ENCODE measurements at places on chromosomes 5 and 9. TPM values are rescaled to one million over a fixed set of nuclear protein-coding genes. Genes with fewer than 3 reads are reported as not detected.

- no peak overlapping the region for H3K27ac ChIP-seq
- H3K36me3 ChIP-seq, result no peaks in the 10 kb centered on the region
- no peaks in the 10 kb centered on the region for H3K4me1 ChIP-seq
Observed at GRCh38 chr5:131944702-131945550, 537 bp downstream of the MEIKIN start.

The DOLPP1 gene
- total RNA-seq, result 24.4 TPM

The HSPB3 gene
- 32.5 TPM for total RNA-seq

DNA sequence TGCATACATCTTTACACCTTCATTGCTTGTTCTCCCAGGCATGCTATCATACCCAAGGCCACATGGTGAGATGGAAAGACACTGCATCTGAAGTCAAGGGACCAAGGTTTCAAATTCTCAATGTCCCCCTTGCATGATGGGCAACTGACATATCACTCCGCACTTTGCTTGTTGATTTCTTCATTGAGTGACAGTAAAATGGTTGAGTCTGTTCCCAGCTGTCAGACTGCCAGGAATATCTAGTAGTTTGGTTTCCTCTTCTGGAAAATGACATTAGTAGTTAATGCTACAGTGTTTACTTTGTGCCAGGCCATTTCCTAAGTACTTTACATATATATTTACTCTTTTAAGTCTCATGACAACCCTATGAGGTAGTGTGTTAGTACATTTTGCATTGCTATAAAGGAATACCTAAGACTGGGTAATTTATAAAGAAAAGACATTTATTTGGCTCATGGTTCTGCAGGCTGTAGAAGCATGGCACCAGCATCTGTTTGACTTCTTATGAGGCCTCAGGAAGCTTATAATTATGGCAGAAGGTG lies 114.4 kb downstream of the PCSK1 start:
- no peaks in the 10 kb centered on the region for H3K36me3 ChIP-seq
- H3K27me3 ChIP-seq, result no peaks in the 10 kb centered on the region
- H3K4me1 ChIP-seq, result no peaks in the 10 kb centered on the region
- no peak overlapping the region for H3K4me3 ChIP-seq
- no peak for DNase-seq
- no peak overlapping the region for H3K27ac ChIP-seq

- no peak overlapping the region for H3K27ac ChIP-seq
- no peaks in the 10 kb centered on the region for H3K4me1 ChIP-seq
- no peaks in the 10 kb centered on the region for H3K27me3 ChIP-seq
- no peak overlapping the region for H3K4me3 ChIP-seq
- no peaks in the 10 kb centered on the region for H3K36me3 ChIP-seq
- DNase-seq, result no peak
Observed at GRCh38 chr5:153700940-153701339, 210.5 kb downstream of the GRIA1 start.

DNA sequence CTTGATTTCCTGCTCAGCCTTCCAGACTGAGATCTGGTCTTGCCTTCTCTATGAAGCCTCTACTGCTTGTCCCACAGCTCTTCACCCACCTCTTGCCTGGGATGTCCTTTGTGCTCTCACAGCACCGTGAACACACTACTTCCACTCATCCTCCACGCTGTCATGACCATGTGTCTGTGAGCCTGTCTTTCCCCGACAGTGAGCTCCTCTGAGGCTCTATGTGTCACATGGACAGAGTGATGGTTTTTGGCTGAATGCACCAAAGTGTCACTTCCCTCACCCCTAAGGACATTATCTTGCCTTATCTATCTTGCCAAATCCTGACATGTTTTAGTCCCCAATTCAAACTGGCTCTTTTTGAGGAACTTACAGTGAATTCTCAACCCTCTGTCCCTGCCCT lies 11.3 kb downstream of the PHYKPL start:
- H3K4me3 ChIP-seq, result no peak overlapping the region
- no peaks in the 10 kb centered on the region for H3K4me1 ChIP-seq
- peaks cover 86% of the 10 kb centered on the region for H3K36me3 ChIP-seq
- H3K27ac ChIP-seq, result no peak overlapping the region
- H3K27me3 ChIP-seq, result no peaks in the 10 kb centered on the region

DNA sequence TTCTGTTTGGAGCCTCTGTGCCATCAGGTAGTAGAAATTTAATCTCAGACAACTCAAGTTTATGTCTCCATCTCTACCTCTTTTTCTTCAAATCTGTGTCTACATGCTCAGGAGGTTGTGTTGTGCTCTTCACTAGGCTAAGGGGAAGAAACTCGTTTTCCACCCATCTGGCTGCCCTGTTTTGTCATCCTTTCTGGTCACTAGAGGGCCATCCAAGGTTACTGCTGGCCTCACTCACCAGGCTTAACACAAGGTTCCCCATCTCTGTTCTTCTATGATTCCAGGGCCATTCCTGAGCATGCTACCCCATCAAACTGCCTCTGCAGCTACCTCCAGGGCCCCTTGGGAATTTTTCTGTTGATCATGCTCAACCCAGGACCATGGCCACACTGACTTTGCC lies 213.3 kb upstream of the FBXL7 start:
- no peaks in the 10 kb centered on the region for H3K4me1 ChIP-seq
- DNase-seq, result no peak
- no peaks in the 10 kb centered on the region for H3K36me3 ChIP-seq

The TYRP1 gene
- total RNA-seq, result 2.5 TPM

The SPATA31D4 gene
- total RNA-seq, result not detected

DNA sequence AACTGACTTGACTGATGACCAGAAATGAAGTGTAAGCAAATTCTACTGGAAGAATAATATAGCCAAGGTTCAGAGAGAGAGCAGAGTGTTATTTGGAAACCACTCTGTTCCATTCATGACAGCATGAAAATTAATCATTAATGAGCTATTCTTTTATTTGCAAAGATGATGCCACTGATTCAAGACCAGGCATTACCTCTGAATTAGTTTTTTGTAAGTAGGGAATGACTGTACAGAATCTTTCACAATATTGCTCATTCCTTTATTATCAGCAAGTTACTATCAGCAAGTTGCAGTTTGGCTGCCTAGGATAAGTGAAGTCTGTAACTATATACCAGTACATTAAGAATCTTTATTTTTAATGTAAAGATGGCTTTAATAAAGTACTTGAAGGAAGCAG lies 75.1 kb upstream of the RGMB start:
- no peaks in the 10 kb centered on the region for H3K27me3 ChIP-seq
- no peaks in the 10 kb centered on the region for H3K36me3 ChIP-seq
- no peak overlapping the region for H3K27ac ChIP-seq
- no peaks in the 10 kb centered on the region for H3K4me1 ChIP-seq
- no peak overlapping the region for H3K4me3 ChIP-seq

- no peak overlapping the region for H3K27ac ChIP-seq
- H3K4me1 ChIP-seq, result no peaks in the 10 kb centered on the region
- DNase-seq, result no peak
- no peaks in the 10 kb centered on the region for H3K27me3 ChIP-seq
- H3K4me3 ChIP-seq, result no peak overlapping the region
Observed at GRCh38 chr5:54148858-54149257, 161.5 kb downstream of the ARL15 start.

The PCDHGA10 gene
- 1.2 TPM for total RNA-seq

The SPINK13 gene
- not detected for total RNA-seq

The GCNT4 gene
- 5.1 TPM for total RNA-seq

The PFN3 gene
- not detected for total RNA-seq

The DNAI1 gene
- not detected for total RNA-seq

The BRINP1 gene
- total RNA-seq, result not detected

DNA sequence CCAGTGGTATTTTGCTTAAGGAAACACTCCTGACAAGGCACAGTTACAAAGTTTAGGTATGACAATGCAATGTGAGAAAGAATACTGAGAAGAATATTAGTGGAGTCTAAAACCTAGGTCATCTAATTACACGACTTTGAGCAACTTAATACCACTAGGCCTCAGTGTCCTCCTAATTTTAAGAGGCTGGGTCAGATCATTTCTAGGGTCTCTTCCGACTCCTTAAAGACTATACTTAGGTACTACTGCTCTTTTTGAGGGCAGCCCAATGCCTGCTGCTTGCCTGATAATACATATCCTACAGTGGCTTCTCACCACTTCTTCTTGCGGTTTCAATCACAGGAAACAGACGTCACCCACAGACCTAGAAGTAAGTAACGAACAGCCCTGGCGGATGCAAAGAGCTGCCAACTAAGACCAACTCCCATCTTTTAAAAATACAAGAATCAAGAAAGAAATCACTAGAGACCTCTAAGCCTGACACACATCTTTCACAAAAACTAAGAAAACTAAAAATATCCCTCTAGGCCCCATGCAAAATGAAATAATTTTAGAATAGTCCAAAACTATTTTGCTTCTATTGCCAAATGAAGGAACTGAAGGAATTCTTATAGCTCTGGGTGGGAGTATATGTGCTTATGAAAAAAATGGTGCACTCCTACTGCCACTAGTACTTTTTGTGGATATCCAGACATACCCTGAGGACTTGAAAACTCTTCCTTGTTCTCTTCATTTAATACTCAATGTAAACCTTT lies 13.1 kb downstream of the DIAPH1 start:
- no peak overlapping the region for H3K4me3 ChIP-seq
- no peak for DNase-seq
- H3K36me3 ChIP-seq, result peaks cover 3% of the 10 kb centered on the region
- H3K4me1 ChIP-seq, result peaks cover 13% of the 10 kb centered on the region
- no peak overlapping the region for H3K27ac ChIP-seq

- H3K4me3 ChIP-seq, result no peak overlapping the region
- no peaks in the 10 kb centered on the region for H3K27me3 ChIP-seq
- no peak for DNase-seq
- peaks cover 21% of the 10 kb centered on the region for H3K36me3 ChIP-seq
- no peak overlapping the region for H3K27ac ChIP-seq
- H3K4me1 ChIP-seq, result peaks cover 27% of the 10 kb centered on the region
Observed at GRCh38 chr5:109694451-109694891, 4.7 kb downstream of the MAN2A1 start.

The KCNN2 gene
- not detected for total RNA-seq

The GABBR2 gene
- total RNA-seq, result not detected

The SHISAL2B gene
- total RNA-seq, result not detected

DNA sequence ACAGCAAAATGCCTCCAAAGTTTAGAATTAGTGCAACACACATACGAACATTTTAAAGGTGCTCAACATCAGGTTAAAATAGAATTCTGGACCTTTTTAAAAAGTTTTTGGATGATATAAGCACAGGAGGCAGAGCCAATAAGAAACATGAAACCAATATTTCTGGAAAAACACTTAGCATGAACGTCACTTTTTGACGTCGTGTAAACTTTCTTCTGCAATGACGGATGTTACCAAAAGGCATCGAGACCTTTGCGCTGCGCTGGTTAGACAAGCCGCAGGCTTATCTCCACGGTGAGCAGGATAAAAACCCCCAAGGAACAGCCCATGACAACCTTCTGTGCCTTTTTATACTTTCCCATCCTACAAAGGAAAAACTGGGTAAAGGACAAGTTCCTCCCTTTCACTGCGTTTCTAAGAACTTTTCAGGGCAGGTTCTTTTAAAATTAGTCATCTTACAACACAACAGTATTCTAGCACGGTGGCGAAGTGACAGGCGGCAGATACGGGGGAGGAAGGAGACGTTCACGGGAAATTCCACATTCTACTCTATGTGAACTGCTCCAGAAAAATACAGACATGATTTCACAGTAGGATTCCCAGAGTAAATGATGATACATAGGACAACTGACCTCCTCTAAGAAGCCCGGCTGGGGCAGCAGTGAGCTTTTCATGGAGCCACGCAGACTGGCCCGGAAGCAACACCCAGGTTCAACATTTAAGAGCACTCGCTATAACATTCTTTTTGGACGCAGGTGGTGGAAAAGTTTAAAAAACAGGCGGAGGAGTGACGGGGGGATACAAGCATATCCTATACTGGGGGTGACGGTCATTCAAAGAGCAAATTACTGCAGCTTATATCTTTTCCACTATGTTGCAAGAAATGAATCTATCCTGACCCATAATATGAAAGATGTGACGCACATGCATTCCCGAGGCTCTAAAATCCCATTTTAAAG lies 52.4 kb downstream of the USP20 start:
- H3K27me3 ChIP-seq, result no peaks in the 10 kb centered on the region
- H3K27ac ChIP-seq, result peak overlapping the region; percentile 37
- peaks cover 64% of the 10 kb centered on the region for H3K4me1 ChIP-seq
- peak; percentile 81 for DNase-seq
- H3K4me3 ChIP-seq, result no peak overlapping the region

- peak; percentile 1 for DNase-seq
- H3K4me1 ChIP-seq, result peaks cover 8% of the 10 kb centered on the region
- H3K36me3 ChIP-seq, result no peaks in the 10 kb centered on the region
- H3K27ac ChIP-seq, result no peak overlapping the region
- H3K4me3 ChIP-seq, result no peak overlapping the region
- no peaks in the 10 kb centered on the region for H3K27me3 ChIP-seq
Observed at GRCh38 chr5:93407454-93407853, 173.6 kb downstream of the NR2F1-AS1 start.

The LRRC19 gene
- not detected for total RNA-seq

DNA sequence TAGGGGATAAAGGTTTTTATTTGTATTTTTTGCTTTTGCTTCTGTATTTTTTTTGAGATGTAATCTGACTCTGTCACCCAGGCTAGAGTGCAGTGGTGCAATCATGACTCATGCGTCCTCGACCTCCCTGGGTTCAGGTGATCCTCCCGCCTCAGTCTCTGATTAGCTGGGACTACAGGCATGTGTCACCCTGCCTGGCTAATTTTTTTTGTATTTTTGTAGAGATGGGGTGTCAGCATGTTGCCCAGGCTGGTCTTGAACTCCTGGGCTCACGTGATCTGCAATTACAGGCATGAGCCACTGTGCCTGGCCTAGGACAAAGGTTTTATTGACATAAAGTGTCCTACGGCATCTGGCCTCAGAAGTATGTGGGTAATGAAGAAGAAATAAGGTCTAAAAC lies 297.1 kb upstream of the C9orf72 start:
- no peak overlapping the region for H3K4me3 ChIP-seq
- no peaks in the 10 kb centered on the region for H3K36me3 ChIP-seq
- H3K27me3 ChIP-seq, result no peaks in the 10 kb centered on the region
- H3K27ac ChIP-seq, result no peak overlapping the region
- DNase-seq, result no peak

- no peaks in the 10 kb centered on the region for H3K36me3 ChIP-seq
- no peak for DNase-seq
- H3K27ac ChIP-seq, result no peak overlapping the region
- no peaks in the 10 kb centered on the region for H3K27me3 ChIP-seq
Observed at GRCh38 chr5:142421228-142421617, 96.4 kb upstream of the SPRY4 start.

- H3K4me3 ChIP-seq, result no peak overlapping the region
- DNase-seq, result no peak
- no peaks in the 10 kb centered on the region for H3K36me3 ChIP-seq
- H3K27me3 ChIP-seq, result no peaks in the 10 kb centered on the region
- H3K4me1 ChIP-seq, result 0 out of 2 replicates have a peak, but pooled peaks cover 5% of the 10 kb centered on the region
- H3K27ac ChIP-seq, result no peak overlapping the region
Observed at GRCh38 chr9:84189904-84190303, 150.7 kb downstream of the SLC28A3 start.
